Activated CD4-positive, alpha-beta T cell treated with anti-CD3 and anti-CD28 coated beads, Interleukin-2, amount 10 ng/mL, durations not matched to agents 7 days and 5 days (primary cell): ENCODE measurements at places on chromosomes 13 and 19.

DNA sequence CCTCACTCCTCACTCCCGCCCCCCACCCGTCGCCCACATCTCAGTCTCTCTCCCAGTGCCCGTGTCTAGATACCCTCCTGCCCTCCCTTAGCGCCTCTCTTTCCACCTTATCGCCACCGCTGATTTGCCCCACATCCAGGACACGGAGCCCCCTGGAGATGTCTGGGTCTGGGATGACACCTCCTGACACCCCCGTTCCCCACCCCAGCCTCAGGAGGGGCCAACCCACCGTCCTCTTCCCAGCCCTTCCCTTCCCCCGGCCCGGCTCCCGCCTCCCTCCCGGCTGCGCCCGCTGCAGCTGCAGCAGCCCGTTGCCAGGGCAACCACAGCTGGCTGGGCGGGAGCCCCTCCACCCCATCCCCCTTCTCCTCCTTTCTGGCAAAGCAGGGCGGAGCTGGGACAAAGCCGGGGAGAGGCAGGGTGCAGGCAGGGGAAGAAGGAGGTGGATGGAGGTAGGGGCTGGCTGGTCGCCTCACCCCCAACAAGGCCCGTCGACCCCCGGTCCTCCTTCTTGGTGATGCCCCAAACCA lies 13.5 kb downstream of the DPF1 start:
- no peak for DNase-seq

DNA sequence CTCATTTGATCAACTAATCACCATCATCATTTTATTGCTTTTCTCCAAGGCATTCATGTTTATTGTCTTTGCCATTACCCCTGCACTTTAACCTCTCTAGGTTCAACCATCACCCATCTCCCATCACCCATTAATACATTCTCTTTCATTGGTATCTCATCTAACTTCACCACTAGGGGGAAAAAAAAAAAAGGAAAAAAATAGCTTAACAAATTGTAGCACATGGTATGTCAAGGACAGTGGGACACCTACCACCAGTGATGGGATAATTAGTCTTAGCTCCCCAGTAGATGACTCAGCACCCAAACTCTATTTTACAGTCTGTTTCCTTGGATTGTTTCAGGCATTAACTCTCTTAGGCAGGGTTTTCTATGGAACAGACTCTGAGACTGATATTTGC lies 1770.2 kb upstream of the MIR17HG start:
- no peak for DNase-seq

DNA sequence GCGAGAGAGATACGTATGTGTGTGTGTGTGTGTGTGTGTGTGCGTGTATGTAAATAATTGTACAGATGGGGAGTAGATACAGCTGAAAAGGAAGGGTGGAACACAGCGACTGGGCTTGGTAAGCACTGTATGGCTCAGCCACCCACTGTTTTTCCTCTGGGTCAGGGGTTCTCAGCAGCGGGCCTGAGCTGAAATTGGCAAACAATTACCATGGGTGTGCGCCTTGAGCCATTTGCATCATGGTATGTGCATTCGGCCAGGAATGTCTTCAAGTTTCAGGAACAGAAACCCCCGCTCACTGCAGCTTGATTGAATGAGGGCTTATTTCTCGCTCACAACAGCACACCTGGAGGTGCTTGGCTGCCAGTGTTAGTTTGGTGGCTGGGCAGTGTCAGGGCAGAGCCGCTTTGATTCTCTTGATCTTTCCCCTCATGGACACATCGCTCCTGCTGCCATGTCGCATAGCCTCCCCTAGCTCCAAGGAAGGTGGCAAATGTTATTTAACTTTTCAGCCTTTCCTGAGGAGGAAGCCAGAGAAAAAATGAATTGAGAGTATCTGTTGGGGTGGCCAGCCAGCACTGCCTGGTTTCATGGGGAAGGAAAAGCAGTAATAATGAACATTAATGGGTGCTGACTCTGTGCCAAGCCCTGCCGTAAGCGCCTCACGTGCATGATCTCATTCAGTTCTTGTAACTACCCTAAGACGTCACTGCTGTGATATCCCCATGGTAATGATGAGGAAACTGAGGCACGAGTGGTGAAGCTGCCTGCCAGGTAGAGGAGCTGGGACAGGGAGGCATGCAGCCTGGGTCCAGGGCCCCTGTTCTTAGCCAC lies 126.9 kb downstream of the SIPA1L3 start:
- no peak for DNase-seq

GRCh38 chr13:44543369-44543768 lies 32.8 kb downstream of the TSC22D1 start:
- no peak for DNase-seq

DNA sequence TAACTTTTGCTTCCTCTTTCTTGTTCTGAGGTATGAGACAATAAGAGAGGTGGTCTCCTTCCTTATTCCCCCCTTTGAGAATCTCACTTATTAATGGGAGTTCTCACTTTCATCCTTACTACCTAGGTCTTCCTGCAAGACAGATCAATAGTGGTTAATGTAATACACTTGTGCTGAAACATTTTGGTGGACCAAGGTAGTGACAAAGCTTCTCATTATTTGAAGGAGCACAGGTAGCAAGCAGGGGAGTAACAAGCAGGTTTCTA lies 17.9 kb downstream of the ZNF700 start:
- DNase-seq = no peak

- no peak for DNase-seq
These were observed 1263.1 kb downstream of the PCDH9 start for GRCh38 chr13:65966991-65967451.

DNA sequence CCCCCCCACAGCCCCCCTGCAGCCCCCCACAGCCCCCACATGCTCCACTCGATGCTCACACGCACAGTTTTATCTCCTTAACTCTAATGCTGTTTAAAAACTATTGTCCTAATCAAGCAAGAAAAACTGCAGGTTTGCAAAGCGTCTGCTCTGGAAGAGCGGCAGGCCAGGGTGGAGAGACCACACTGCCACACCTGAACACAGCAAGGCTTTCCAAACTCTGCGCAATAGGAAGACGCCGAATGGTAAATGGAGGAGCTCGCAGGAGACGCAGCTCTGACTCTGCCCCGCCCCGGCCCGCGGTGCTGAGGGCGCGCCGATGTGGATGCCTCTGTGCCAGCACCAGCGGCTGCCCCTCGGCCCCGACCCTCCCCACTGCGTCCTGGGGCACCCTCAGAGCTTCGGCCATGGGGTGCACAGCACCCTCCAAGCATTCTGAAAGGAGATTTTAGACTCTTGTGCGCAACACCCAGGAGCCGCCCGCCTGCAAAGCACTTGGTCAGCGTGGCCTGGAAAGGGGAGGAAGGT lies 32.4 kb downstream of the RASA3 start:
- DNase-seq = no peak

- no peak for DNase-seq
These were observed 2.8 kb downstream of the N4BP2L1 start for GRCh38 chr13:32425158-32425557.

GRCh38 chr13:38900188-38900587 lies 90.4 kb downstream of the STOML3 start:
- no peak for DNase-seq

DNA sequence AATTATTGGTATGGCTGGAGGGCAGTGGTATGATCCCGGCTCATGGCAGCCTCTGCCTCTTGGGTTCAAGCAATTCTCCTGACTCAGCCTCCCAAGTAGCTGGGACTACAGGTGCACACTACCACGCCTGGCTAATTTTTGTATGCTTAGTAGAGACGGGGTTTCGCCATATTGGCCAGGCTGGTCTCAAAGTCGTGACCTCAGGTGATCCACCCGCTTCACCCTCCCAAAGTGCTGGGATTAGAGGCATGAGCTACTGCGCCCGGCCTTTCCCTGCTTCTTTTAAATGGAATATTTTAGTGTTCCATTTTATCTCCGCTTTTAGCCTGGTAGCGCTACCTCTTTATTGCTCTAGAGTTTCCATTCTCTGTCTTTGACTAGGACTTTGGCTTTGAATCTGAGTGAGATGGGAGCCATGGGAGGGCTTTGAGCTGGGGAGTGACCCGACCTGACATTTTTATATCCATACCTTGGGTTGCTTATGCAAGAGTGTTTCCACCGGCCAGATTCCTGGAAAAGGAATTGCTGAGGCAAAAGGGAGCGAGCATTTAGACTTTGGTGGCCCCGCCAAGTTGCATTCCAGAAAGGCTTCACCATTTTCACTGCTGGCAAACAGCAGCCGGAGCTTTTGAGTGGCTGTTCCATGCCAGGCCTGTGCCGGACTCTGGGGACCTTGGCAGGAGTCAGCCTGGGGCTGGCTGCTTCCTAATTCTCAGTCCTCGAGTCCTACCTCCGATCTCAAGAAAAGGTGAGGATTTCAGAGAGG lies 22.9 kb downstream of the BICRA start:
- DNase-seq = no peak

GRCh38 chr13:44084146-44084545 lies 204.4 kb downstream of the LACC1 start:
- DNase-seq = no peak

- no peak for DNase-seq
These were observed 15.3 kb downstream of the DYRK1B start for GRCh38 chr19:39818626-39819097.

- no peak for DNase-seq
These were observed 9.2 kb downstream of the PLPP2 start for GRCh38 chr19:281992-282391.

DNA sequence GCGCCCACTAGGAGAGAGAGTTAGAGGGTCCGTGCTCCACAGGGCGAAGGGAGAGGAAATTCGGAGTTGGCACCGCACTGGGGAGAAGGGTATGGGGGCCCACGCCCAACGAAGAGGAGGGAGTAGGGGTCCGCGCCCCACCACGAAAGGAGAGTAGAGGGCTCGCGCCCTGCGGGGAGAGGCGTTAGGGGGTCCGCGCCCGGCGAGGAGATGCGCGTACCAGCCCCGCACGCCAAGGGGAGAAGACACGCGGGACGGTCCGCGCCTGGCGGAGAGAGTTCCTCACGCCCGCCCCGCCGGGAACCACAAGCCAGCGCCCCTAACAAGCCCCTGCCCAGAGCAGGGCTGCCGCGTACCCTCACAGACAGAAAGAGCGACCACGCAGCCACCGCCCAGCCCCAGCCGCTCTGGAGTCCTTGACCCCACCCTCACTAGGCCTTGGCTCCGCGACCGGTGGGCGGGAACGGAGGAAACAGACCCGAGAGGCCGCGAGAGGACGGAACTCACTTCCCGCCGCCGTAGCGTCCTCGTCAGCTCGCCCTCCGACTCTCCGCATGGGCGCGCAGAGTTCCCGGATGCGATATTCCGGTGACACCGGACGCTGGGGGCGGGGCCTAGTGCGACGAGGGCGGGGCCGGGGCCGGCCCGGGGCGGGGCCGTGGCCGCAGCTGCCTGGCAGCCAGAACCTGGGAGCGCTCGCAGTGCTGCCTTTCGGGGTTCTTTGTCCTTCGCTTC lies 20.0 kb upstream of the ZSCAN18 start:
- no peak for DNase-seq

DNA sequence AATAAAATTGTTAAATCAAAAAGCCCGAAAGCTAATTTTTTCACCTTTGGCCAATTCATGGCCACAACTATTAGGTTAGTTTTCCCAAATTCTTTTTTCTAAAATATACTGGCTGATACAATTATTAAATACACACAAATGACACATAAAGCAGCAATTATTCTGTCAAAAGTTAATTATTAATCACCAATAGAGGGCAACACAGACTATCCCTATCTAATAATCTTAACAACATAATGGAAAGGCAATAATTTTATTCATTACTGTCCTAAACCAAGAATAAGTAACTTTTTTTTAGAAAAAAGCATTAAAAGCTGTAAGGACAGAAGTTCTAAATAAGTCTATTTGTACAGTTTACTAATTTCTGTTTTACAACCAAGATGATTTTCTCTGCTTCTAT lies 51.7 kb downstream of the KATNAL1 start:
- no peak for DNase-seq

- no peak for DNase-seq
These were observed 11.8 kb upstream of the RSPH6A start for GRCh38 chr19:45826934-45827333.

DNA sequence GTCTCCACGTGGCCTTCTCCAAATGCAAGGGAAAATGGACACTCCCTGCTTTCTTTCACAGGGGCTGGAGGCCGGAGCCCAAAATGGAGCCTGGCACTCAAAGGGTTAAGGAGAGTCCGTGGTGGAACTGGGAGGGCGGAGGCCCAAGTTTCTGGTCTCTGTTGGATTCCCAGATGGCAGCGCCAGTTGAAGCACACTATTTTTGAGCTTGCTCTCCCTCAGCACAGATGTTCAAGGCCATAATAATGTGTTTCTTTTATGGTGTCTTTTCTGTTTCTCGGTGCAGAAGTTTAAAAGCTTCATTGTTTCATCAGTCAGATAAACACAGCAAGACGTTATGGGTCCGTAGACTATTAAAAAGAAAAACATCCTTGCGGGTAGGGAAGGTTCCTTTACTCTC lies 67.6 kb downstream of the TNFRSF19 start:
- DNase-seq = no peak

DNA sequence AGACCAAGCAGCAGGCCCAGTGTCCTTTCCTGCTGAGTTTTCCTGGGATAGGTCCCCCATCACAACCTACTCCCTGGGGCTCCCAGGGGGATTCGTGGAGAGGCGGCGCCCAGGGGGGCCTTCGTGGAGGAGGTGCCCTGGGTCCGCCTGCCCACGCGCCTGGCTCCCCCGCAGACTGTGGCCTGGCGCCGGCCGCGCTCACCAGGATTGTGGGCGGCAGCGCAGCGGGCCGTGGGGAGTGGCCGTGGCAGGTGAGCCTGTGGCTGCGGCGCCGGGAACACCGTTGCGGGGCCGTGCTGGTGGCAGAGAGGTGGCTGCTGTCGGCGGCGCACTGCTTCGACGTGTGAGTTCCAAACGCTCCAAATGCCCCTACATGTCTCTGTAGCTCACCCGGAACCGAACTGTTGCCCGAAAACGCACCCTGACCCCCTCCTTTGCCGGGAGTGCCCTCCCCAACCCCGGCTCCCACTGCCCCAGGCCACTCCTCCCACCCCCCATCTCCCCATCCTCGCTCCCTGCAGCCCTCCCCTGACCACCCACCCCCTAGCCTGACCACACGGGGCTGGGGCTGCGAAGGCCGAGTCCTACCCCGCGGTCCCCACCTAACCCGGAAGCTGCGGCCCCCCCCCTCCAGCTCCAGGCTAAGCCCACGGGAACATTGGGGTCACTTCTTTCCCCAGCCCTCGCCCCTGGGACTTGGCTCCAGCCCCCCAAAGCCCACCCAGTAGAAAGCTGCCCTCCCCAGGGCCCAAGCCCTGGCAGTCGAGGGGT lies 3.3 kb downstream of the TIMM13 start:
- no peak for DNase-seq

GRCh38 chr19:7907544-7907943 lies 3.9 kb downstream of the MAP2K7 start:
- no peak for DNase-seq

GRCh38 chr13:25249001-25249543 lies 38.2 kb downstream of the MTMR6 start:
- DNase-seq = no peak

DNA sequence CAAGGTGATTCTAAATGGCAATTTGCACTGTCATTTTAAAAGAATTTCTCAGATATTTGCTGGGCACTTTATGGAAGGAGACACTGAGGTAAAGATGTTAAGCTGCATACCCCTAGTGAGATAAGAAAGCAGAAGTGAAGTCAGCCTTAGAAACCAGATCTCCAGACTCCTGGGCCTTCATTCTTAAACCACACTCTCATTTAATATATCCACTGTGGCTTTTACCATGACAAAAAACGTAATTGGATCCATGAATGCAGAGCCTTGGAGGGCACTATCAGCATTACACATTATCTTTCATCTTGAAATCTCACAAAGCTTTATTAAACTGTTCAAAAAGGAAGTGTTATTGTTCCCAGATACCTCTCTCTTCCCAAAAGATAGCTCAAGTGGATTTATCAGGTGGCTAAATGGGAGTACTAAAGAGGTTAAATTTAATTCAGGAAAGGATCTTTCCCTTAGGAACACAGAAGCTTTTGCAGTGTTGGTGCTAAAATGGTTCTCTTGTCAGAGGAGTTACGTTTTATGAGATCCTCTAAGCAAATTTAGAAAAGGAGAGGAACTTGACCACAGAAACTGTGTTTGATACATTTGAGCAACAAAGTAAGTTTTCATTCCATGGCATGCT lies 1060.4 kb downstream of the EFNB2 start:
- no peak for DNase-seq
